ENCODE measurements at places on chromosomes 11 and 22. TPM values are rescaled to one million over a fixed set of nuclear protein-coding genes. Genes with fewer than 3 reads are reported as not detected.
A peak's percentile ranks its signal among the peaks of the same experiment; 100 is the strongest.

DNA sequence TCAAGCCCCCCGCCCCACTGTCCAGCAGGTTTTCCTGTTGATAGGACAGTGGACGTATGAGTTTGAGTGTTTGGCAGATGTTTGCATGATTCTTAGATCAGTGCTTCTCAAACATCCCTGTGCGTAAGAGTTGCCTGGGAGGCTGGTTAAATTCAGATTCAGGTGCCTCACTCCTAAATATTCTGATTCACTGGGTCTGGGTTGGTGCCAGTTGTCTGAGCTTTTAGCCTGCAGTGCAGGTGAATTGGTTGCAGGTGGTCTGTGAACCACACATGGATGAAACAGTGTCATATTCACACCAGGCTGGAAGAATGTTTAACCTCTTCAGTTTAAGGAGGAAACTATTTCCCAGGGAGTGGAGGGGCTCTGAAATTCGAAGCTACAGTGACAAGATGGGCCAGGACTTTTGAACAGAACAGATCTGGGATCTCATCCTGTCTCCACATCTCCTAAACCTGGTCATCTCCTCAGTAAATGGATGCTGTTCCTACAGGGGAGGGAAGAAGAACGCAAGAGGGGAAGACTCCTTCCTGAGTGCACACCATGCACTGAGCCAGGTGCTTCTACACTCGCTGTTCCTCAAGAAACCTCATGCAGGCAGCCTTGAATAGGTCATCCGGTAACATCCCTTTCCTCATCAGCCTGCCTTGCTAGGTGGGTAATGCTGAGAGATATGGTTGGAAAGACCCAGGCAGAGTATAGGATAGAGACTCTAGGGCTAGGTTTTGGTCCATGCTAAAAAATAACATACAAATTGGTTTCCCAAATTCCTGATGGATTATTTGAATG, 47.8 kb downstream of the TEAD1 start:
- no peak for DNase-seq
- H3K27ac ChIP-seq = no peak overlapping the region
- H3K4me3 ChIP-seq = no peak overlapping the region
- no peaks in the 10 kb centered on the region for H3K36me3 ChIP-seq
- peaks cover 80% of the 10 kb centered on the region for H3K27me3 ChIP-seq

DNA sequence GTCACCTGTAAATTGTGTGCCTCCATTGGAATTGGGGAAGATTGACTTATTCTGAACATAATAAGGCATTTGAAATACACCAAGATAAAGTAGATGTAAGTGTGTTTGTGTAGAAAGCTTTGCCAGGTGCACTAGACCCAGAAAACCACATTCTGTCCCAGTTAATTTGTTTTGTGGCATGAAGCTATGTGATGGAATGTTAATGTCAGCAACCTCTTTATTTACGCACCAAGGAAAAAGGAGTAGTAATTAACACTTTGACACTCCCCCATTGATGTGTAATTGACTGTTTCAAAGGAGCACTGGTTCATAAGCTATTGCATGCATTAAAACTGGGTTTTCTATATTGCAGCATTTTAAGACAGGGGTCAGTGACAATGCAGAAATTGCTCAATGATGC, 14.3 kb downstream of the EIF3M start:
- no peak for DNase-seq
- peaks cover 51% of the 10 kb centered on the region for H3K36me3 ChIP-seq
- H3K27me3 ChIP-seq = no peaks in the 10 kb centered on the region
- no peak overlapping the region for H3K27ac ChIP-seq

Gene TSPO
- 61.5 TPM for total RNA-seq

Gene NRXN2
- 0.37 TPM for total RNA-seq

DNA sequence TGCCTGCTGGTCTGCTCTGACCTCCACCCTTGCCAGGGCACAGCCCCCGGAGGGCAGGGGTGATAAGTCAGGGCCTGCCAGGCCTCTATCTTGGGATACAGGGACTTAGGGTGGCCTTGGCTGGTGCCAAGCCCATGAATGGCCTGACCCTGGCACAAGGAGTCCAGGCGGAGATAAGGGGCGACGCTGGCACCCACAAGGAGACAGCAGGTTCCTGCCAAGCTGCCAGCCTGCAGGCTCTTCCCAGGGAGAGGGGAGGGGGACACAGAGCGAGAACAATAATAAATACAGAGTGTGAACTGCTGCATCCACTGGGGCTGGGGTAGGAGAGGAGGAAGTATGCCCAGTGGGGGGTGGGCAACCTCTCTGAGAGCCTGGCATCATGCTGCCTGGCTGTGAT, 978 bp downstream of the CSDC2 start:
- no peak overlapping the region for H3K4me3 ChIP-seq
- H3K4me1 ChIP-seq = peaks cover 10% of the 10 kb centered on the region
- H3K27ac ChIP-seq = no peak overlapping the region
- H3K36me3 ChIP-seq = no peaks in the 10 kb centered on the region
- DNase-seq = no peak

Gene C11orf87
- total RNA-seq = not detected

Gene ZNF74
- 8.3 TPM for total RNA-seq

Gene CCDC73
- not detected for total RNA-seq

GRCh38 chr11:60924906-60925853, 920 bp downstream of the TMEM132A start:
- H3K27me3 ChIP-seq = peaks cover 37% of the 10 kb centered on the region
- H3K27ac ChIP-seq = no peak overlapping the region
- peak; percentile 18 for DNase-seq
- peaks cover 5% of the 10 kb centered on the region for H3K36me3 ChIP-seq

Gene XKR3
- 0.24 TPM for total RNA-seq

GRCh38 chr11:2382936-2383851, 6.1 kb downstream of the CD81 start:
- peaks cover 71% of the 10 kb centered on the region for H3K4me1 ChIP-seq
- H3K27ac ChIP-seq = no peak overlapping the region
- no peak overlapping the region for H3K4me3 ChIP-seq
- H3K36me3 ChIP-seq = no peaks in the 10 kb centered on the region

GRCh38 chr11:7485186-7486097, at the start of gene OLFML1:
Gene OLFML1, plus strand, starts transcription at chr11:7485506. Its CDS starts 370 bp downstream, at chr11:7485876.
- H3K27me3 ChIP-seq = no peaks in the 10 kb centered on the region
- no peak within 1 kb of the TSS for H3K27ac ChIP-seq
- no peaks in the 10 kb centered on the region for H3K36me3 ChIP-seq
- no peak for DNase-seq
- no peaks in the 10 kb centered on the region for H3K4me1 ChIP-seq
- H3K4me3 ChIP-seq = no peak within 1 kb of the TSS

DNA sequence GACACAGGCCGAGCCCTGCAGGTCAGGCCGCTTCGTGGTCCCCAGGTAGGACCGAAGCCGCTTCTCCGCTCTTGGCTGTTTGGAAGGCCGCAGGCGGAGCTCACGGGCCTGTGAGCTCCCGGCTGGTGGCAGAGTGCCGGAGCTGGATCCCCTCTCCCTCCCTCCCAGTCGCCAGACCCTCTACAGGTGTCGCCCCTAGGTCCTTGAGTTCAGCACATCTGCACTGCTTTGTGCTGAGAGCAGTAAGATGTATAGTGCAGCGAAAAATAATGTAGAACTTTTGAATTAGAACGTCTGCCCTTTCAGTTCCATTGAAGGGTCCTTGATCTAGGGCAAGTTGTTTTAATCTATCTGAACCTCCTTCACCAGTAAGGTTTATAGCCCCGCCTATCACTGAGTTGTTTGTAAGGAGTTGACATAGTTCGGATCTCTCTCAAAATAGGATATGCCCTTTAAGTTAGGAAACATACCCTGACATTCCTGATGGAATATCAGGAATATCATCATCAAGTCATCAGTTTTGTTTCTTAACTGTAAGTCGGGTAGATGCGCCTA, 419 bp downstream of the ANKRD49 start:
- H3K27ac ChIP-seq = peak overlapping the region; percentile 98
- H3K36me3 ChIP-seq = peaks cover 5% of the 10 kb centered on the region
- no peak for DNase-seq
- H3K4me1 ChIP-seq = peaks cover 31% of the 10 kb centered on the region
- no peaks in the 10 kb centered on the region for H3K27me3 ChIP-seq

DNA sequence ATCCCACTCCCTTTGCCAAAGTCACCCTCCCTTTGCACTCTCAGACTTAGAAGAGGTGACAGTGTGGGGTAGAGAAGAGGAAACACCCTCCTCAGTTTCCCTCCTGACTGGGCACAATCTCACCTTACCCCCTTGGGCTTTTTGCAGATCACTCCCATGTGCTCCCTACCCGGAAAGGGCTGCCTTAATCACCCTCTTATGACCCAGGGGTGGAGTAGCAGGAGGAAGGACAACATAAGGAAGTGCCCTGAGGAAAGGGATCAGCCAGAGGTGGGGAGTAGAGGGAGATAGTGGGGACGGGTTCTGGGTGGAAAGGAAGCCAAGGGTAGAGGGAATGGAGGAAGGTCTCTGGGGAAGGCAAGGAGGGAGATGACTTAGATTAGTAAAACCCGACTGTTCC, 52.0 kb downstream of the NRXN2 start:
- H3K4me1 ChIP-seq = no peaks in the 10 kb centered on the region
- H3K27me3 ChIP-seq = peaks cover 28% of the 10 kb centered on the region
- no peak overlapping the region for H3K4me3 ChIP-seq
- DNase-seq = no peak
- no peak overlapping the region for H3K27ac ChIP-seq

Gene PRR5L
- 14.2 TPM for total RNA-seq

DNA sequence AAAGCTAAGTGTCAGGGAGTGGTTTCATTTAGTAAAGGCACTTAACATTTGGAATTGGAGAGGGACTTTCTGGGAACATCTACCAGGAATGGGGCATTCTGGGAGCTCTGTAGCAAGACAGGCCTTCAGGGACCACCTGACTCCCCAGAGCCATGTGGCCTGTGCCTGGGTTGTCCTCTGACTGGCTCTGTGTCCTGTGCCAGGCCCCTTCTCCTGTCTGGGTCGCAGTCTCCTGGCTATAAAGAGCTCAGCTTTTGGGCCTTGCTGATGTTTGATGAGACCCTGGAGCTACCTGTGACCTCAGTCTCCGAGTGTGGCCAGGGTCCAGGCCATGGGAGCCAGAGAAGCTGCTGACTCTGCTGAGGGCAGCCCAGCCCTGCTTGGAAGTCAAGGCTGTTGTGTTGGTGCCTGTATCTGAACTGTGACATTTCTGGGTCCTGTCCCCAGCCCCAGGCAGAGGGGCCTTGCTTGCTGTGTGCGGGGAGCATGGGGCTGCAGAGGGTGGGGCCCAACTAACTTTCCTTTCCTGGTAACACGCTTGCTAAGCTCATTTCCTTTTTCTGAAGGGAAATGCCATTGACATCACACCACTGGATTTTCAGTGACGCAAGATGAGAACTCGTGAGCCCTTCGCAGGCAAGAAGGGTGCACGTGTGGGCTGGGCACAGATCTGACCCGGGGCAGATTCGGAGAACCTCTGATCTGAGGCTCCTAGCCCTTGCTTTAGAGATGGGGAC, 41.3 kb downstream of the LRRC32 start:
- DNase-seq = peak; percentile 56
- H3K27ac ChIP-seq = peak overlapping the region; percentile 79
- peak overlapping the region; percentile 62 for H3K4me3 ChIP-seq

Gene IRF7
- 46.7 TPM for total RNA-seq

GRCh38 chr11:100719362-100719761, 32.3 kb downstream of the ARHGAP42 start:
- DNase-seq = no peak
- no peak overlapping the region for H3K4me3 ChIP-seq
- H3K27me3 ChIP-seq = no peaks in the 10 kb centered on the region
- no peaks in the 10 kb centered on the region for H3K36me3 ChIP-seq
- no peaks in the 10 kb centered on the region for H3K4me1 ChIP-seq

GRCh38 chr22:21865041-21865440, 2.4 kb downstream of the MAPK1 start:
- peaks cover 74% of the 10 kb centered on the region for H3K4me1 ChIP-seq
- peak overlapping the region; percentile 83 for H3K4me3 ChIP-seq
- no peaks in the 10 kb centered on the region for H3K27me3 ChIP-seq

DNA sequence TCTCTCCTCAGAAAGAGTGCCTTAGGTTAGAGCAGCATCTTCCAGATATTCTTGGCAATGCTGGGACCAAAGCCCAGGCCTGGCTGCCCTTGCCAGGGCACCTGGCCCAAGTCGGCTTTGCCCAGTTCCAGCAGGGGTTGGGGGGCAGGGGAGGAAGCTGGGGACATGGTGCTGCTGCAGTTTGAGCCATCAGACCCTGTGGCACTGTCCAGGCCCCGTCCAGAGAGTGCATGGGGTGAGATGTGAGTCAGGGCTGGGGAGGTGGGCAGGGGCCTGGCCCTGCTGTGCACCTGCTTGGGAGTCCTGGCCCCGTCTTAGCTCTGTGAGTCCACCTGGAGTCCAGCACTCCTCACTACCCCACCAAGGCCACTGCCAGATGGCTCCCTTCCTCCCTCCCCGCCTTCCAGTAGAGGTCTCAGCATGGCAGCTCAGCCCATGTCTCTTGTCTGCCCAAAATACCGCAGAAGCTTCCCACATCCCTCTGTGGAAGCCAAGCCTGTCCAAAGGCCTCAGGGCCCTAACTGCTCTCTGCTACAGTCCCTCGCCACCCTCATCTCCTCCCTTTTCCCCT, 16.6 kb downstream of the DERL3 start:
- no peak overlapping the region for H3K4me3 ChIP-seq
- peaks cover 4% of the 10 kb centered on the region for H3K36me3 ChIP-seq
- H3K27me3 ChIP-seq = no peaks in the 10 kb centered on the region

DNA sequence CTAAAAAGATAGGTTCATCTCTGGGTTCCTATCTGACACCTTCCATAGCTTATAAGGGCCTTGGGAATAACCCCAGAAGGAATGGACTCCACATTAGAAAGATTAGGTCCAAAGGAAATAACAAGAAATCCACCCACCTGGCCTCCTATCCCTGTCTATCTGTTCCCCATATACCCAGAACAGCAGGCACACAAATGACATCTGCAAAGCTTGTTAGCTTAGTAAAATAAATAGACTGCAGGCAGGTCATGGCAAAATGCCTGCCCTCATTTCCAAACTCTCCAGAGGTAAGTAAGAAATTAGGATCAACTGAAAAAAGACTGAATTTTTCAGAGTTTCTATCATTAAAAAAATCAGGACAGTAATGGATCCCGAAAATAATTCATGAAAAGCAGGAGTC, 489.5 kb downstream of the DLG2 start:
- no peaks in the 10 kb centered on the region for H3K27me3 ChIP-seq
- no peak overlapping the region for H3K4me3 ChIP-seq
- H3K36me3 ChIP-seq = no peaks in the 10 kb centered on the region
- DNase-seq = no peak

GRCh38 chr11:37704791-37705190, 1106.8 kb upstream of the RAG2 start:
- no peak for DNase-seq
- H3K36me3 ChIP-seq = no peaks in the 10 kb centered on the region
- H3K27me3 ChIP-seq = no peaks in the 10 kb centered on the region
- no peak overlapping the region for H3K4me3 ChIP-seq
